ENCODE measurements at places on chromosomes 6 and 20.

- no peak for DNase-seq
Measured at GRCh38 chr20:34397096-34397495, 34.0 kb downstream of the ITCH start.

DNA sequence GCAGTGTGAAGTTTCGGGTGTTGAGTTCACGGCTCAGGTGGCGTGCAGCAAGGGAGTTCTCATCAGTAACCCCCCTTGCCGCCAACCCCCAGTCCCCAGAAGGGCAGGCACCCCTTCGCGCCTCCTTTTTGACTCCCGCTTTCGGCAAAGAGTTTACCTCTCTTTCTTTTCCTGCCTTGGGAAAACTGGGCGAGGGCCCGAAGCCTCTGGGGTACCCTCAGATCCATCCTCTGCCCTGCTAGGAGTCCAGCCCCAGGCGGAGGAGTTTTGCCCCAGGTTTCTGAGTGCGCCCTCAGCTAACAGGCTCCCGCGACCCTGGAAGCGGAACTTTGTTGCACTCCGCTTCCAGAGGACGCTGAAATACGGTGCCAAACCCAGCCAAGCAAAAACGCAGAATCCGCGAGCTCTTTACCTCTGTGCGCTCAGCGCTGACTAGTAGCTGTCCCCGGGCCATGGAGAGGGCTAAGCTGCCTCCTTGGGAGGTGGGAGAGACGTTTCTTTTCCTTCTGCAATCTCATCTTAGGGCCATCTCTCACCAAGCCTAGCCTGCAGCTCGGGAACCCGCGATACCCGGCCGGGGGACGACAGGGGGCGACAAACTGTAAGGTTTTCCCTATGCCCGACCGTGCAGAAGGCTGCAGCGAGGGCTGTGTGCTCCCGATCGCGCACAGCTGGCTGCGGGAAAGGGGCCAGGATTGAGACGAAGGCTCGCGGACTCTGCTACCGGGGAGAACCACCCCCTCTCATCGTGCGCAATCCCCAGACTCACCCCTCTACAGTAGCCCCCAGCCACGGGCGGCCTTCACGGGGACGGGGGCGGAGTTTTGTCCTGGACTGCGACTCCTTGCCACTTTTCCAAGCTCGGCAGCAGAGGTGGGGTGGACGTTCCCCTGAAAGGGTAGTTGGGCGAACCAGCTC is 2.7 kb upstream of the PAX1 start:
- no peak for DNase-seq

GRCh38 chr6:128067446-128068118 is 166.7 kb upstream of the THEMIS start:
- no peak for DNase-seq

DNA sequence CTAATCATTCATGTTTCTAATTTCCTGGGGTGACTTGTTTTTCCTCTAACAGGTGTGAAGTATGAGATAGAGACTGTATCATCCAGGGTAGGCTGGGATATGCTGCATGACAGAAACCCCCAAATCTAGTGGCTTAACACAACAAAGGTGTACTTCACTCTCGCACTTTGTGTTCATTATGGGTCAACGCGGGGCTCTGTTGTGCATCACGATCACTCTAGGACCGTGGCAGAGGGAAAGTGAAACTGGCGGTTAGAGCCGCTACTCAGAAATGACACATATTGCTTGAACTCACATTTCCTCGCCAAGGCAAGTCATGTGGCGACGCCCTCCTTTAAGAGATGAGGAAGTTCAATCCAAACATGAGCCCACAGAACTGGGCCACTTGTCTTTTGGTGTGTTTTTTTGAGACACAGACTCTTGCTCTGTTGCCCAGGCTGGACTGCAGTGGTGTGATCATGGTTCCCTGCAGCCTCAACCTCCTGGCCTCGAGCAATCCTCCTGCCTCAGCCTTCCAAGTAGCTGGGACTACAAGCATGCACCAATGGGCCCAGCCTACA is 41.3 kb downstream of the PCNA start:
- DNase-seq, result peak; percentile 48

GRCh38 chr6:70241991-70242420 is 60.9 kb downstream of the COL9A1 start:
- no peak for DNase-seq

DNA sequence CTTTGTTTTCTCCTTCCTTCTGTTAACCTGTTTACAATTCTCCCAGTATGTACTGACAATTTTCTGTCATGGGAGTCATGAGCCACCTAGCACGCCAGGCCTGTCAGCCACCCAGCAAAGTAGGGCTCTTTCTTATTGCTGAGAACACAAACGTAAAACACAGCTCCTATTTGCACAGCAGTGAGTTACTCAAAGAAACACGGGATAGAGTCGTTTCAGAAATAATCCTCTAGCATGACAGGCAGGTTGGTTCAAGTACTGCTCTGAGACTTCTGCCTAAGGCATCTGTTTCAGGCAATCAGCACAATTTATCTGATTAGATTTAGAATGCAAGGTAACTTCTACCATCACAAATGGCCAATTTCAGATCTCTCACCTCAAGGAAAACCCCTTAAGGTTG is 88.8 kb downstream of the CD24 start:
- no peak for DNase-seq

GRCh38 chr20:14148042-14148441 is 152.7 kb downstream of the MACROD2 start:
- no peak for DNase-seq

DNA sequence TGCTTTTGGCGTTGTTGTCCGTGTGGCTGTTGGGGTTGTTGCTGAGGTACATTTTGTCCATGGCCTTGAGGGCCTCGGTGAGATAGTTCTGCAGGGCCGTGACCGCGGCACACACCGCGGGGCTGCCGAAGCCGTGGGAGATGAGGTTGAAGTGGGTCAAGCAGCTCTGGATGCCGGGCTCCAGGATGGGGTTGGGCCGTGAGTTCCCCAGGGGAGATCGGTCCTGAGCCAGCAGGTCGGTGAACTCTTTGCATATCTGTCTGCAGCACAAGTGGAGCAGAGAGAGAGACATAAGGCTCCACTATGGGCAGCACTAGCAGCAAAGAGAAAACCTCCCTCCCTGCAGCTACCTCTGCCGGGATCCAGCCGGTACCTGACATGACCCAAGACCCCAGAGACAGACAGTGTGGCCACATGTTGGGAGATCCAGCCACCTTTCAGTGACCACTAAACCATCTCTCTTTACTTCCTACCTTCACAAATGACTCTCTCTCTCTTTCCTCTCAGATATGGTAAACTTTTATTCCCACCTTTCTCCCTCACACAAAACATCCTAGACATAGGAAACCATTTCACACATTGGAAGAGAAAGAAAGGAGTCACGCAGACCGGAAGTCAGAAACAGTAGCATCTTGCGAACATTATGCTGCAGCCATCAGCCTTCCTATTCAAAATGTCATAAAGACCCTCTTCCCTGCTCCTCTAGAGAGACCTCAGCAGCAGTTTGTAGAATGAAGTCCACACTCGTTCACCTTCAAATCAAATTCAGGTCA is 16.2 kb downstream of the TFAP2A start:
- no peak for DNase-seq

GRCh38 chr20:38920851-38921250 is 5.4 kb upstream of the FAM83D start:
- no peak for DNase-seq

- no peak for DNase-seq
Measured at GRCh38 chr20:53208110-53208832, 236.1 kb downstream of the TSHZ2 start.

GRCh38 chr6:78538002-78538401 is 329.3 kb upstream of the IRAK1BP1 start:
- no peak for DNase-seq

Data from stimulated activated CD8-positive, alpha-beta memory T cell treated with anti-CD3 and anti-CD28 coated beads, Interleukin-4, amount 100 ng/mL, for 4 hours (primary cell).